ENCODE measurements at places on chromosomes 12 and 14.

DNA sequence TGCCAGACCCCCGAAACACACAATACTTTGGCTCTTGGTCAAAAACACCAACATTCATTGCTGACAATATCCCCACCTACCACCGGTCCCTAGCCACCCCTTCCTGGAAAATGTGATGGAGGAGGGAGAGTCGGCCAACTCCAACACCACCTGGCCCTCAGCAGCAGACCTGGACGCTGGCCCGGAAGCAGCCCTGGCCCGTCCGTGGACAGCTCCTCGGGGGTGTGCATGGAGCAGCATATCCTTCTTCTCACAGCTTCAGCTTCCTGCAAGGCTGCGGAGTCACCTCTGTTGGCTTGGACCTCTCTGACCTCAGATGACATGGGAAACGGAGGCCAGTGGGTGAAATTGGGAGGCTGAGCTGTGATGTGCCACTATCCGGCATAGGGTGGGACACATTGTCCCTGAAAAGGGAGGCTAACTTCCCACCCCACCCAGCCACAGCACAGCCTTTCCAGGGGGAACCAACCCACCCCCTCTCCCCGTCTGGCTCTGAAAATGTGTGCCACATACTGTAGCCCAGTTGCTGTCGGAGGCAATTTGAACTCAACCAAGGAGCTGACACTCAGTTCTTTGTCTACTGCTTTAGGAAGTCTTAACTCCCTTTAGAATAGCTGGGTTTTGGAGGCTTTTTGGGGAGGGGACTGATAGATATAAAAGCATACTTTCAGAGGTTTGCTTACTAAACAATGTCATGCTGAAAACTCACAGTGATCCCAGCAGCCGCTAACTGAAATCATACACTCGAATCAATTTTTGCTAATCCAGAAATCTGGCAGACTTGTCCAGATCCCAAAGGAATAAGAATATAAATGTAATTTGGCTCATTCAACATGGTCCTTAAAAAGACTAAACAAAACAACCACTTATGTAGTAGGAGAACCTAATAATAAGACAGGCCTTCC, 43.1 kb upstream of the LTA4H start:
- no peak for DNase-seq

GRCh38 chr12:69739287-69740191, 879 bp downstream of the RAB3IP start:
- peak; percentile 32 for DNase-seq

DNA sequence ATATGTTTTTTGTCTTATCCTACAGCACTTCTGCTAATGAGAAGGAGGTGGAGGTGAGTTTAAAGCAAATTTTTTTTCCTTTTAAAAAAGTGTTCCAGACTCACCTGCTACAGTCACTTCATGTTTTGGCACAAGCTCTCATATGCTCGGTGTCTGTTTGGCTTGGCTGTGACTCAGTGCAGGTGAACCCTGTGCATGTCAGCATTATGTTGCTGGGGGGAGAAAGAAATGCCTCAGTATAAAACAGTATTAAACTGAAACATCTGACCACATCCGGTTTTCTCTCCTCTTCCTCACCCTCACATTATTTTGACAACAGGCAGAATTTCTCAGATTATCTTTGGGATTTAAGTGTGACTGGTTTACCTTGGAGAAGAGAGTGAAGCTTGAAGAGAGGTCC, 105.2 kb downstream of the DNAI7 start:
- no peak for DNase-seq

DNA sequence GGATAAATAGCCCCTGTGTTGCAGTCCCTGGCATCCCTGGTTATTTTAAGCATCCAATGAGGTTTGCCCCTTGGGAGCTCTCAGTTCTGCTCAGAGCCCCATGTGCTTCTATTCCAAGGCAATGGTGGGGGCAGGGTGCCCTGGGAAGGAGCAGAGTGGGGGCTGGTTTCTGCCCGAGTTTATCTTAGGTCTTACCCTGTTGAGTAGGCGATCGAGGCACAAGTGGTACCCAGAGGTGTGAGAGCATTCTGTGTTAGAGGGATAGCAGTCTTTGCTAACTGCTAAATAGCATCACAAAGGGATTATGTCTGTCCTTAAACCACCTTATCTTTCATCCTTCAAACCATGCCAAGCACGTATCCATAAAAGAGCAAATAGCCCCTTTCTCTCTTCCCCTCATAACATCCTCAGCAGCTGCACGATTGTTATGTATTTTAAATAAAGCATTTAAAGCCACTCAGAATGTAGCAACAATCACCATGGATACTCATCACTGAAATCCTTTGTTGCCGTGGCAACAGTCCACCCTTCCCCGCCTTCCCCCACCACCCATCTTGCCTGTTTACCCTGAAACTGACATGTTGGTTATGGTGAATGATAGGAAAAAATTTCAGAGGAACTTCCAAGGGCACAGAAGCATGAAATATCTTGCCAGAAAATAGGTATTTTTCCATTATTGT, 139.3 kb downstream of the PTPN11 start:
- DNase-seq, result peak; percentile 89

DNA sequence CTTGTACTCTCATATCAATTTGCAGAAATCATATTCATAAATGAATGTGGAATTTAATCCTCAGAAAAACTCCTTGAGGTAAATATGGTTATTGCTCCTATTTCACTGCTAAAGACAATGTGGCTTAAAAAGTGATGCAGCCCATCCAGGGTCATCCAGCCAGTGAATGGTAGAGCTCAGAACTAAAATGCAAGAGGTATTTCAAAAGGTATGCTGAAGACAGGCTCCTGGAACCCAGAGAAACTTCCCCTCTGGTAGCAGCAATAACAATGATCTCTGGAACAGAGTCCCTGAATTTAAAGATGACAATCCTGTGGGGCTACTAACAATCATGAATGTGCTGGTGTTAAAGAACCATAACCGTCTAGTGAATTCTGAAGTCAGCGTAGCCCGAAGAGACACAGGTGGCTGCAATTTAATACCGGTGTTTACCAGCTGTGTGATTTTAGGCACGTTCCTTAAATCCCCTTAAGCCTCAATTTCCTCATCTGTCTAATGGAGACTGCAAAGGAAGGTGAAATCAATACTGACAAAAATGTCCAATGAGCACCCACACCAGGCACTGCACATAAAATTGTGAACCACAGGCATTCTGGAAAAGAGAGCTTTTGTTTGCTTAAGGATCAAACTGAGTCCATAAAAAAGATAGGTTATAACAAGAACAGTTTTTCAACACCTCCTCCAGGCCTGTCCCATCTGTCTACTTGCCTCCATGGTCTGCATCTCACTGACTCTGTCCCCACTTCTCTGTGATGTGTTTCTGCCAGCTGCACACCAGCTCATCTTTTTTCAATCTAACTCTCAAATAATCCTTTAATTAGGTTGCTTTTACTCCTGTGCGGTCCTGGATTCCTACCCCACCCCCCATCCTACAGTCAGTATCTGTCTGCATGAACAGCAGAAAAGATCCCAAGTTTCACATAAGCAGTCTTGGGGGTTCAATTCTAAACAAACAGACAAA, 10.5 kb downstream of the TM7SF3 start:
- DNase-seq, result no peak

GRCh38 chr12:116247377-116247776, 30.1 kb downstream of the MED13L start:
- no peak for DNase-seq

GRCh38 chr14:68950111-68950510, 29.0 kb downstream of the ACTN1 start:
- DNase-seq, result no peak

DNA sequence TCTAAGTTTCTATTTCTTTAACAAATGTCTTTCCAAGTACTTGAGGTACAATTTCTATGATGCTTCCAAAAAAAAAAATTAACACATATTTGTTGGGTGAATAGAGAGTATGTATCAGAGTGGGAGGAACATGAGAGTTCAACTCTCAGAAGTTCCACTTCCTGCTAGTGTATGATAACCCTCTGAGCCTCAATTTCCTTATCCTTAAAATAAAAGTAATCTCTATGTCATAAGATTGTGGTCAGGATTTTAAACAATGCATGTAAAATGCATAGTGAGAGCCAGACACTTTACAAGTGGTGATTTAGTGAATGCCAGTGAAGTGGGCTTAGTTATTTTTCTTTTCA, 270.3 kb upstream of the AMIGO2 start:
- DNase-seq, result no peak

- no peak for DNase-seq
These were observed 3.6 kb upstream of the ELK3 start for GRCh38 chr12:96190413-96191108.

GRCh38 chr12:41188841-41189394, 798 bp downstream of the PDZRN4 start:
- DNase-seq, result peak; percentile 35

DNA sequence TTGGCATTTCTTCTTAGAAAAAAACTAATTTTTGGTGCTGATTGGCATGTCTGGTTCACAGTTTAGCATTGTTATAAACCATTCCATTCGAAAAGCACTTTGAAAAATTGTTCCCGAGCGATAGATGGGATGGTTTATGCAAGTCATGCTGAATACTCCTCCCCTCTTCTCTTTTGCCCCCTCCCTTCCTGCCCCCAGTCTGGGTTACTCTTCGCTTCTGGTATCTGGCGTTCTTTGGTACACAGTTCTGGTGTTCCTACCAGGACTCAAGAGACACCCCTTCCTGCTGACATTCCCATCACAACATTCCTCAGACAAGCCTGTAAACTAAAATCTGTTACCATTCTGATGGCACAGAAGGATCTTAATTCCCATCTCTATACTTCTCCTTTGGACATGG, 20.1 kb upstream of the TIGAR start:
- DNase-seq, result no peak

Data from posterior cingulate gyrus (tissue), 11 donors.